Neural cell (in vitro differentiated cells): ENCODE measurements at places on chromosomes 11 and 22. TPM values are rescaled to one million over a fixed set of nuclear protein-coding genes. Genes with fewer than 3 reads are reported as not detected.

The TMPRSS4 gene
- polyA plus RNA-seq: not detected in 2 replicates

The TRIM48 gene
- polyA plus RNA-seq: not detected in 2 replicates

The APOL5 gene
- not detected in 2 replicates for polyA plus RNA-seq

The UCP2 gene
- polyA plus RNA-seq: not detected in 2 replicates

The CAPN1 gene
- polyA plus RNA-seq: 102 and 121 TPM in 2 replicates

The LRRC32 gene
- polyA plus RNA-seq: not detected in 2 replicates

The NAT10 gene
- polyA plus RNA-seq: 12.4 and 12.7 TPM in 2 replicates

The MYOD1 gene
- not detected in 2 replicates for polyA plus RNA-seq

The BRSK2 gene
- 47.5 and 58.2 TPM in 2 replicates for polyA plus RNA-seq

The OR2D2 gene
- polyA plus RNA-seq: not detected in 2 replicates

The OR2AG2 gene
- polyA plus RNA-seq: not detected in 2 replicates

The TRMU gene
- 72.9 and 88.3 TPM in 2 replicates for polyA plus RNA-seq

The UBQLN3 gene
- polyA plus RNA-seq: not detected in 2 replicates

The SLC17A6 gene
- polyA plus RNA-seq: 3.3 and 4.3 TPM in 2 replicates

The FERMT3 gene
- 0.89 TPM in 1 of 2 replicates, not detected in the other for polyA plus RNA-seq

The CCND1 gene
- 1.7 and 2.7 TPM in 2 replicates for polyA plus RNA-seq

The AGBL2 gene
- polyA plus RNA-seq: not detected in 2 replicates

The BTBD10 gene
- polyA plus RNA-seq: 143 and 146 TPM in 2 replicates

The MAPK8IP1 gene
- polyA plus RNA-seq: 58.8 and 76.0 TPM in 2 replicates

The ST14 gene
- not detected in 2 replicates for polyA plus RNA-seq

The CRACR2B gene
- 1.2 and 6.5 TPM in 2 replicates for polyA plus RNA-seq

The HIRA gene
- 38.1 and 41.9 TPM in 2 replicates for polyA plus RNA-seq

The SYT13 gene
- polyA plus RNA-seq: 60.8 and 65.4 TPM in 2 replicates

The UPK3A gene
- polyA plus RNA-seq: not detected in 2 replicates

The LMNTD2 gene
- 0.61 and 3.0 TPM in 2 replicates for polyA plus RNA-seq

The P2RY2 gene
- not detected in 2 replicates for polyA plus RNA-seq

The LAYN gene
- polyA plus RNA-seq: not detected in 2 replicates

The INPPL1 gene
- 1.5 and 2.0 TPM in 2 replicates for polyA plus RNA-seq

The SLC16A8 gene
- polyA plus RNA-seq: not detected in 2 replicates

The GDPD5 gene
- 19.2 and 32.3 TPM in 2 replicates for polyA plus RNA-seq

The SMTNL1 gene
- not detected in 2 replicates for polyA plus RNA-seq

The GRIK4 gene
- polyA plus RNA-seq: 3.4 and 8.2 TPM in 2 replicates

The USP28 gene
- polyA plus RNA-seq: 12.8 and 16.0 TPM in 2 replicates

The FAT3 gene
- polyA plus RNA-seq: 53.6 and 54.0 TPM in 2 replicates

The ISX gene
- not detected in 2 replicates for polyA plus RNA-seq

The KRTAP5-2 gene
- not detected in 2 replicates for polyA plus RNA-seq

The AP2A2 gene
- 46.5 and 46.8 TPM in 2 replicates for polyA plus RNA-seq

The OR5P2 gene
- polyA plus RNA-seq: not detected in 2 replicates

The OR5L2 gene
- polyA plus RNA-seq: not detected in 2 replicates

The CCDC188 gene
- polyA plus RNA-seq: not detected in 2 replicates

The SLC22A12 gene
- polyA plus RNA-seq: not detected in 2 replicates

The TMEM132A gene
- 215 and 280 TPM in 2 replicates for polyA plus RNA-seq

The TMEM86A gene
- polyA plus RNA-seq: 3.3 and 4.4 TPM in 2 replicates

The RCOR2 gene
- 41.5 and 51.0 TPM in 2 replicates for polyA plus RNA-seq
